ENCODE measurements at places on chromosomes 5 and 9. TPM values are rescaled to one million over a fixed set of nuclear protein-coding genes. Genes with fewer than 3 reads are reported as not detected.

Gene AHRR
- total RNA-seq, result 0.55 TPM

Gene CNTNAP3
- not detected for total RNA-seq

Gene ASTN2
- 4.8 TPM for total RNA-seq

Gene HMMR
- total RNA-seq, result 0.84 TPM

Gene HEXB
- 45.6 TPM for total RNA-seq

Gene CHSY3
- not detected for total RNA-seq

DNA sequence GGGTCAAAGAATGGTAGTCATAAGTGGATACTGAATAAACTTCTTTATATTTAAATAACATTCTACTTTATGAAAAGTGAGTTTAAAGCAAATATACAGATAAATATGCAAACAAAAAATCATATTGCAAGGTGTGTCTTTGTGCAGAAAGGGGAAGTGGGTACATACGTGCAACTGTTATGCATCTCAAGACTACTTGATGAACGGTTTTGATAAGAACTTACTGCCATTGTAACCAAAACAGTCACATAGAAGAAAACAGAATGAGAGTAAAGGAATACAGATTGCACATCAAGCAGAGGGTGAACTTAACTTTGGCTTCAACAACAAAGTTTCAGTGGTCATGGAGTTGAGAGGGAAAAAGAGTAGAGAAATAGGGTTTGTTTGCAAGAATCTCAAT is 9.9 kb downstream of the CAMK4 start:
- DNase-seq, result peak; percentile 50
- H3K27me3 ChIP-seq, result no peaks in the 10 kb centered on the region
- peaks cover 64% of the 10 kb centered on the region for H3K4me1 ChIP-seq

GRCh38 chr5:147685993-147686392 is 96.5 kb downstream of the JAKMIP2 start:
- H3K27ac ChIP-seq, result no peak overlapping the region
- DNase-seq, result no peak
- H3K4me3 ChIP-seq, result no peak overlapping the region
- no peaks in the 10 kb centered on the region for H3K36me3 ChIP-seq
- no peaks in the 10 kb centered on the region for H3K27me3 ChIP-seq

GRCh38 chr5:97547999-97548738 is 365.1 kb upstream of the RIOK2 start:
- H3K27me3 ChIP-seq, result no peaks in the 10 kb centered on the region
- DNase-seq, result no peak
- no peak overlapping the region for H3K4me3 ChIP-seq
- no peak overlapping the region for H3K27ac ChIP-seq
- H3K4me1 ChIP-seq, result no peaks in the 10 kb centered on the region
- H3K36me3 ChIP-seq, result no peaks in the 10 kb centered on the region

- no peaks in the 10 kb centered on the region for H3K36me3 ChIP-seq
- DNase-seq, result no peak
- H3K4me1 ChIP-seq, result no peaks in the 10 kb centered on the region
- no peak within 1 kb of the TSS for H3K4me3 ChIP-seq
- H3K27me3 ChIP-seq, result peaks cover 10% of the 10 kb centered on the region
- H3K27ac ChIP-seq, result no peak within 1 kb of the TSS
Observed at GRCh38 chr5:122311961-122312590, at the start of gene SNCAIP. TSS of gene SNCAIP (plus strand) at chr5:122312237. CDS start at chr5:122391135, 78,898 bp downstream.

DNA sequence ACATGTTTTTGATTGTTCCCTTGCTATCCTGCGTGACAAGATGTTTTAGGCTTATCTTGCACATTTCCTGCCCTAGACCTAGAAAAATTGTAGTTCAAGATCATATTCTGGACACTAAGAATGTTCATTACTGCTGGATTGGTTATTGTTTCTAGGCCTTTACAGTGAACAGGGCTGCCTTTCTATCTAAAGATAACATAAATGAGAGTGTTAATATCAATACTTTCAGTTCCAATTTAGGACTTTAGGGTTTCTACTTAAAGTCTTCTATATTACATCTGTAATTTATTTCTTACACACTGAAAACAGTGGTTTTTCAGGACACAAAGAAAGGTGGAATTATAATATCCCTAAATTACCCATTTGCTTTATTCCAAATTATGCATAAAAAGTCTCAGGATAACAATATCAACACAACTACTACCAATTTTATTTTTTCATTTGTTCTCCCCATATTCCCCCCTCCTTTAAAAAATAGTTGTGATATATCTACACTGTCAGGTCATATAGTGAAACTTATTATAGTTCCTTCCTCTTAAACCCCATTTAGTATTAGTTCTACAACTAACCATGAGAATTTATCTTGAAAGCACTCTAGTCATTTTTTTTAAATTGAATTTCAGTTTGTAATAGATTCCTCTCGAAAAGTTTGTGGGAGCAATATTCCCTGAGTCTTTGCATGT is 293.9 kb upstream of the RIOK2 start:
- H3K36me3 ChIP-seq, result no peaks in the 10 kb centered on the region
- H3K27ac ChIP-seq, result no peak overlapping the region
- no peak overlapping the region for H3K4me3 ChIP-seq
- no peaks in the 10 kb centered on the region for H3K4me1 ChIP-seq

DNA sequence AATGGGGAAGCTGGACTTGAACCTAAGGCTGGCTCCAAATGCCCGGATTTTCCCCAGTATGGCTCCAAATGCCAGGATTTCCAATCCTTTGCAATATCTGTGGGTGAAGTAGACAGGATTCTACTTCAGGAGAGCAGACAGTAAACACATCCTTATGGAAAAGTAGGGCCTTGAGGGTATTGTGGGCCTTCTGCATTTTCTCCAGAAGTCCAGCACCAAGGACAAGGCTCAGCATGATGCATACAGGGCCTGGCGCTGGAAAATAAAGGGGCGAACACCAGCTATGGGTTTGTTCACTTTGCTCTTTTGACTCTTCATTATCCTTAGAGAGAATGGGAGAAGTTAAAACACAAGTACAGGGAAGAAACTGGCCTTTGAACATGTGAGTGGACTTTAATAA is 347.5 kb downstream of the SEMA5A start:
- H3K27me3 ChIP-seq, result no peaks in the 10 kb centered on the region
- no peak for DNase-seq
- H3K27ac ChIP-seq, result no peak overlapping the region
- no peak overlapping the region for H3K4me3 ChIP-seq
- H3K36me3 ChIP-seq, result no peaks in the 10 kb centered on the region
- no peaks in the 10 kb centered on the region for H3K4me1 ChIP-seq

DNA sequence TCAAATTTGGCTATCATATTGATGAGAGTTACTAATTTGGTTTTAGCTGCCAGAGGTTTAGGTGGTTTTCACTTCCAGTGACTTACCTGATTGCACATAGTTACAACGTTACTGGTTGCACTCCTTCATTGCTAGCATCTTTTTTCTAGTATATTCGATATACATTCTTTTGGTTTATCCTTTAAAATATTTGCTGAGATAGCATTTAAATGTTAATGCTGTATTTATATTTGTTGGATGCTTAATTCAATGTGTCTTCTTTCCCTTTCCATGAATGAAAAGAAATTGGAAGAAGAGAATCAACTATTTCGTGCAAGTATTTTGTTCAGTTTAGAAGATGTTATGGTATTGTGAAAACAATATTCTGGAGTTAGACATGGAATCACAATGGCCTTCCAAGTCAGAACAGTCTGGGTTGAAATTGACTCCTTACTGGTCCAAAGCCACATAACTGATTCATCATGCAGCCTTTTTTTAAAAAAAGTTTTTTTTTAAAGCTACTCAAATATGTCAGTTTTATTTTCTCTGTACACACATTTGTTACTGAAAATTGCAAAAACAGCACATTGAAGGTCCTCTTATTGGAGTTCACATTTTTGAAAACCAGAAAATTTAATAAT is 2.2 kb downstream of the SPIN1 start:
- peaks cover 16% of the 10 kb centered on the region for H3K4me1 ChIP-seq
- H3K27ac ChIP-seq, result no peak overlapping the region
- no peak for DNase-seq
- H3K27me3 ChIP-seq, result no peaks in the 10 kb centered on the region
- H3K4me3 ChIP-seq, result no peak overlapping the region

DNA sequence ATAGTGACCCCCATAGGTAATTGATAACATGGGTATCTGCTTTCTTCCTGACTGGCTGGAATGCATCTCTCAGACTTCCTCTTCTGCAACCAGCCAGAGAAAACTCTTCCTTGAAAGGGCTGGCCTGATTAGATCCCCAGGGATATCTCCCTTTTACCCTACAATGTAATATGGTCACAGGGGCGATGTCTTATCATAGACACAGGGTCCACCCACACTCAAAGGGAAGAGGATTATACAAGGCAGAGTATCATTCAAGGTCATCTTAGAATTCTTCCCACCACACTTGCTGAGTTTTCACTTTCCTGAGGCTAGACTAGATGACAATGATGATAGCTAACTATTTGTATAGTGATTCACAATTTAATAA is 33.2 kb downstream of the TTLL11 start:
- no peaks in the 10 kb centered on the region for H3K4me1 ChIP-seq
- H3K27ac ChIP-seq, result no peak overlapping the region
- no peak for DNase-seq
- no peaks in the 10 kb centered on the region for H3K36me3 ChIP-seq
- no peaks in the 10 kb centered on the region for H3K27me3 ChIP-seq

GRCh38 chr5:11324521-11325289 is 563.7 kb upstream of the DAP start:
- H3K27ac ChIP-seq, result no peak overlapping the region
- H3K27me3 ChIP-seq, result no peaks in the 10 kb centered on the region
- H3K36me3 ChIP-seq, result no peaks in the 10 kb centered on the region
- DNase-seq, result no peak

DNA sequence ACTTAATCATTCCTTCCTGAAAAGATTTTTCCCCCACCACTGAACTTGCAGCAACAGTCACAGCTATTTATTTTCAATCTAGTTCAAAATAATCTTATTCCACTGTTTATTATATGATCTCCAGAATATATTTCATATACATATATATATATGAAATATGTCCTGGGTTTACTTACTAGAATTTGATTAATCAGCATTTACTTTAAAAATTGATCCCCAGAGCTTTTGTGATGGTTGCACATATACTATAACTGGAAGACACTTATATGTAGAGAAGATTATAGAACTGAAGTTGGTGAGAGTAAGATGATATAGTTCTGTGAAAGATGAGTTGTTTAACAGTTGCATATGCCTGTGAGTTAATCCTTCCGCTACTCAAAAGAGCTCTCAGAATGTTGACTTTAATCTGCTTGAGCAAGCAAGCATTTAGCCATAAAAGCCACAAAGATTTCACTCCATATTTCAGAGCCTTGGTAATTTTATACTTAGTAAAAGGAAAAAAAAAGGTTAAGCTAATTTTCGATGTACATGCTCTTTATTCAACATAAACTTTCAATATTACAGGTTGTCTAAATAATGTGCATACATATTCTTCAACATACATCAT is 399.3 kb upstream of the CDH9 start:
- no peaks in the 10 kb centered on the region for H3K4me1 ChIP-seq
- no peak for DNase-seq
- H3K27ac ChIP-seq, result no peak overlapping the region
- H3K4me3 ChIP-seq, result no peak overlapping the region
- H3K36me3 ChIP-seq, result no peaks in the 10 kb centered on the region

GRCh38 chr9:83620841-83621636 is 1.9 kb upstream of the IDNK start:
- peaks cover 9% of the 10 kb centered on the region for H3K4me1 ChIP-seq
- H3K36me3 ChIP-seq, result no peaks in the 10 kb centered on the region
- no peak overlapping the region for H3K4me3 ChIP-seq
- peak; percentile 14 for DNase-seq
- H3K27ac ChIP-seq, result no peak overlapping the region

DNA sequence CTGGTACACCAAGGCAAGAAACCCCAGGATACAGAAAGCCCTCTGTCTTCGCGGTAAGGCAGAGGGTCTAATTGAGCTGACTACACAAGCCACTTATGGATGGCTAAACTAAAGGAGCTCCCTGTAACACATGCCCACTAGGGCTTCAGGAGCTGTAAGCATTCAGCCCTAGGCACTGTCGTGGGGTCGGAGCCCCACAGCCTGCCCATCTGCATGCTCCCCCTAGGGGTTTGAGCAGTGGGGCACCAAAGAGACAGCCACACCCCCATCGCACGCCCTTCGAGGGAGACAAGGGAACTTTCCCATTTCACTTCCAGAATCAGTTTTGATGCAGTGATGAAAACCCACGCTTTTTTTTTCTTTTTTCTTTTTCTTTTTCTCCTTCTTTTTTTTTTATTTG is 11.0 kb upstream of the MTMR12 start:
- H3K27me3 ChIP-seq, result peaks cover 2% of the 10 kb centered on the region
- no peak overlapping the region for H3K27ac ChIP-seq
- H3K4me1 ChIP-seq, result no peaks in the 10 kb centered on the region
- H3K36me3 ChIP-seq, result no peaks in the 10 kb centered on the region

GRCh38 chr9:133464638-133465037 is 4.9 kb downstream of the CACFD1 start:
- no peak overlapping the region for H3K4me3 ChIP-seq
- no peaks in the 10 kb centered on the region for H3K36me3 ChIP-seq
- H3K27ac ChIP-seq, result no peak overlapping the region
- DNase-seq, result no peak

Gene CKMT2
- 0.58 TPM for total RNA-seq

Gene CDKN2B
- 0.33 TPM for total RNA-seq

DNA sequence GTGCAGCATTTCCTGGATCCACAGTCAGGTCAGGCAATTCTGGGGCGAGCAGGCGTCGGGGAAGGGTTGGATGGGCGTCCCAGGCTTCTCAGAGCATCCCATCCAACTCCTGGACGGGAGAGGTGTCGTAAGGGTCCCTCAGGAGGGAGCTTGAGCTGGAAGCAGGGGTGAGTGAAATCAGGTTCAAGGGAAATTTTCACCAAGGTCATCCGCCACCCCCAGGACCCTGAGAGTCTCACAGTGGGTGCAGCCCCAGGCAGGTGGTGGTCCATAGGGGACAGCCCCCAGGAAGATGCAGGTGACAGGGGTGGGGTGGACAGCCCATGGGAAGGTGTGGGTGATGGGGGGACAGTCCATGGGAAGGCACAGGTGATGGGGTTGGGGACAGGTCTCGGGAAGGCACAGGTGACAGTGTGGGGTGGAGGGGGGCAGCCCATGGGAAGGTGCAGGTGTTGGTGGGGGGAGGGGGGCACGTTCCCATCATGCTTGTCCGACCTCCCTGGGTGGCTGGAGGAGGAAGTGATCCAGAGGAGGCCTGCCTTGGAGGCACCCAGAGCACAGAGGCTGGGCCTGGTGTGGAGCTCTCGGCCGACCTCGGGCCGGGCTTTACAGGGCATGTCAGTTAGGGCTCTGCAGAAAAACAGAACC is 48.9 kb downstream of the AHRR start:
- H3K27ac ChIP-seq, result no peak overlapping the region
- H3K27me3 ChIP-seq, result no peaks in the 10 kb centered on the region
- peaks cover 11% of the 10 kb centered on the region for H3K4me1 ChIP-seq
